IPS DF 6.9 (cell line): ENCODE measurements at places on chromosomes 2 and 18.

- DNase-seq = no peak
These were observed 87.4 kb upstream of the SERPINE2 start for GRCh38 chr2:224126440-224126839.

- DNase-seq = no peak
These were observed 768.9 kb upstream of the CDH7 start for GRCh38 chr18:64981915-64982314.

GRCh38 chr18:8826514-8826913 is 121.2 kb downstream of the MTCL1 start:
- no peak for DNase-seq

DNA sequence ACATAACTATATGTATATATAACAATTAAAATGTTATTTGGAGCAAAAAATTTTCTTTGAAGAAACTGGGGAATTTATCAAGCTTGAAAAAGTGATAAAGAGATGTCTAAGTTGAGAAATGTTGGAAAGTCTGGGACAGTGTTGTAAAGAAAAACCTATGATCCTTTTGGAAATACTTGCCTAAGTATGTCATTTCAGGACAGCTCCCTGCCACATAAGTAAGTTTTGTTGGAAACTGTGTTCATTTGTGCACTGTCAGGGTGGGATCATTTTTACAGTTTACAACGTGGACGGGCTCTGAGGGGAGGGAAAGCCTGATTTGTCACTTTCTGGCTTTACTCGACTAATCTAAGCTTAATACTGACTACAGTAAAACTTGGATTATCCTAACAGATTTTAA is 10.4 kb upstream of the COL3A1 start:
- no peak for DNase-seq

GRCh38 chr18:44957461-44957860 is 276.8 kb downstream of the SETBP1 start:
- no peak for DNase-seq

DNA sequence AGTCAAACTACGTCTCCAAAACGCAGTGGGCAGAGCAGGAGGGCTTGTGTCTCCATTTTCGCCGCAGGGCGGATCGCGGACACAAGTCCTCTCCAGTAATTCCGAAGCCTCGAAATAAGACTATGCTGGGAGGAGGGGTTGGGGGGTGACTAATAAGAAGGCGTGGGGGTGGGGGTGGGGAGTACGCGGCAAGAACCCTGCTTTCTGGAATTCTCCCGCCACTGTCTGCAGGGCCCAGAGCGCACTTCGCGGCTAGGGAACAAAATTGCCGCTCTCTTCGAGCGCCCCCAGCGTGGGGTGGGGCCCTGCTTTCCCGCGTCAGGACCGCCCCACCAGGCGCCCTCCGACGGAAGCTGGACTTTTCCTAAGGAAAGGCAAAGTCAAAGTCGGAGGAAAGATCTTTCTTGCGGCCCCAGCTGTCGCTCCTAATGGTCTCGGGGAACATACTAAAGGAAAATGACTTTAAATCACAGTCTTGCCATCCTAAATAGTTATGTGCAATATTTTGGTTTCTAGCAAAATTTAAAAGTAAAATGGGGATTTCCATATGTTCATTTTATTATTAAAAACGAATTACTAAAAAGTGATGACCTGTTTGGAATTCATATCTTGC is 11.9 kb downstream of the NR4A2 start:
- DNase-seq = no peak

DNA sequence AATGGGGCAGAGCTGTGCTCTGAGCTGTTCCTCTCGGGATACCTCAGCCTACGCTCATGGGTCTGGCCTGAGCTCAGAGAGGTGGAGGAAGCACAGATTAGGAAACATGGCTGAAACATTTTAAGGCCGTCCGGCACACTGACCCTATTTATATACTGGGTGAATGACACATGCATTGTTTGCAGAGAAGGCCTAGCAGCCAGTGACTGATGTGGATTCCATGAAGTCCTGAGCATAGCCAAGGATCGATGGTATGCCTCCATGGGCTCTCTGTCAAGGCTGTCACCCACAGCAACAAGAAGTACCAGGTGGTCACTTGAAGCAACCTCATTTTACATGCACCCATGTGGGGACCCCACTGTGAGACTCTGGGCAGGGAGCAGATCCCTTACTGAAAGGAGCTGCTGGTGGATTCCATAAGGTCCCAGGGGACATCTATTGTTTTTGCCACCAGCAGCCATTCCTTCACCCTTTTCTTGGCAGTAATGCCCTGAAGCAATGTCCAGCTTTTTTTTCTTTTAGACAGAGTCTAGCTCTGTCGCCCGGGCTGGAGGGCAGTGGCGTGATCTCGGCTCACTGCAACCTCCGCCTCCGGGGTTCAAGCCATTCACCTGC is 8.4 kb downstream of the PTMA start:
- no peak for DNase-seq

DNA sequence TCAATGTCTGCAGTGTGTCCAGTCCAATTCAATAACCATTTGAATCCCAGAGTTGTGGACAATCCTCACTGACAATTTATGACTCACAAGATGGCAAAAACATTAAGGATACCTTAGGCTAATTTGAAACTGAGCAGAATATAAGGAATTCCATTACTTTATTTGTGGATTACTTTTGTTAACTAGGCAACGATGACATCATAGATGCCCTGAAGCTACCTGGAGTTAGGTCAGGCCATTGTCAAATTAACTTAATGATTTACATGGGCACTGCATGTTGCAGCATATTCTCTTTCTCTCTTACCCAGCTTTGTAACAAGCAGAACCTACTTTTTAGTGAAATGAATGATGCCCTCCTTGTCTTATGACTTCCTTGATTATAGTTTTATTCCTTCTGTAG is 100.0 kb upstream of the CDCA7 start:
- no peak for DNase-seq

GRCh38 chr18:54193786-54194185 is 30.7 kb downstream of the MBD2 start:
- DNase-seq = no peak

- no peak for DNase-seq
These were observed 497.2 kb upstream of the ZEB2 start for GRCh38 chr2:145017149-145017548.

DNA sequence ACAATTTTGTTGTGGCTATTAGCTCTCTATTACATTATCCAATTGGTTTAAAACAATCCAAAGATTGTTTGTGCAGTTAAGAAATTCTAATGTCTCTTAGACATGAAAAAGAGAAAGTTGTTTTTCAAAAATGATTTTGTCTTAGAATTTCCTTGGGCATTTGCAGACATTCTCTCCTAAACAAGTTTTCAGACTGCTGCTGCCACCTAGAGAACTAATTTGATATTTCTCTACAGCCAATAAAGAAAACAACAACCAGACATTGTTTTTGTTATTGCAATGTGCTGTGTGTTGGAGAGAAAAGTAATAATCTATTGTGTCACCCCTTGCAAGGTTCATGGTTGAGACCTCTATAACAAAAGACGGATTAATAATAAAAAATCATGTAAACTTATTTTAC is 119.0 kb upstream of the SYT4 start:
- DNase-seq = peak; percentile 5

- no peak for DNase-seq
These were observed 96.4 kb downstream of the KYNU start for GRCh38 chr2:142973822-142974207.

DNA sequence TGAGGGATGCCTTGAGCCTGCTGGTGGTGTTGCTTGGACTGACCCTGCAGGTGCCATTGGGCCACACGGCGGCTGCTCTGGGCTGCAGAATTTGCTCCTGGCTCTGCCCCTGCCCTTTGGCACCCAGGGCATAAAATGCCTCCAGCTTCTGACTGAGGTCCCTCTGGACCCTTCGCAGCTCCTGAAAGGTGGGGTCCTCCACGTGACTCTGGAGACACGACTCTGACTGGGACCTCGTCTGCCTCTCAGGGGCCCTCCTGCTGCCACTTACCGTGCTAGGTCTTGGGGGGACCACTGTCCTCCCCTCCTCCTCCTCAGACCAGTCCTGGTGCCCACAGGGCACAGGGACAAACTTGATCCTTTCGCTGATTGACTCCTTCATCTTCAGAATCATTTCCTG is 2.1 kb downstream of the PCARE start:
- no peak for DNase-seq

DNA sequence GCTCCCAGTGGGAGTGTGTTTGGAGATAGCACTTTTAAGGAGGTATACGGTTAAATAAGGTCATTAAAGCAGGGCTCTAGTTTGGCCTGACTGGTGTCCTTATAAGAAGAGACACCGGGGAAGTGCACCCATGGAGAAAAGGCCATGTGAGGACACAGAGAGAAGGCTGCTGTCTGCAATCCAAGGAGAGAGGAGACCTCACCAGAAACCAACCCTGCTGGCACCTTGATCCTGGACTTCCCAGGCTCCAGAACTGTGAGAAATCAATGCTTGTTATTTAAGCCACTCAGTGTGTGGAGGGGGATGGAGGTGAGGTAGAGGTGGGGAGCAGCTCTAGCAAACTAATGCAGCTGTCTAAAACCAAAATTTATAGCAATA is 62.0 kb downstream of the RPL31 start:
- no peak for DNase-seq

- no peak for DNase-seq
These were observed 90.1 kb upstream of the KLF7 start for GRCh38 chr2:207255565-207256470.

DNA sequence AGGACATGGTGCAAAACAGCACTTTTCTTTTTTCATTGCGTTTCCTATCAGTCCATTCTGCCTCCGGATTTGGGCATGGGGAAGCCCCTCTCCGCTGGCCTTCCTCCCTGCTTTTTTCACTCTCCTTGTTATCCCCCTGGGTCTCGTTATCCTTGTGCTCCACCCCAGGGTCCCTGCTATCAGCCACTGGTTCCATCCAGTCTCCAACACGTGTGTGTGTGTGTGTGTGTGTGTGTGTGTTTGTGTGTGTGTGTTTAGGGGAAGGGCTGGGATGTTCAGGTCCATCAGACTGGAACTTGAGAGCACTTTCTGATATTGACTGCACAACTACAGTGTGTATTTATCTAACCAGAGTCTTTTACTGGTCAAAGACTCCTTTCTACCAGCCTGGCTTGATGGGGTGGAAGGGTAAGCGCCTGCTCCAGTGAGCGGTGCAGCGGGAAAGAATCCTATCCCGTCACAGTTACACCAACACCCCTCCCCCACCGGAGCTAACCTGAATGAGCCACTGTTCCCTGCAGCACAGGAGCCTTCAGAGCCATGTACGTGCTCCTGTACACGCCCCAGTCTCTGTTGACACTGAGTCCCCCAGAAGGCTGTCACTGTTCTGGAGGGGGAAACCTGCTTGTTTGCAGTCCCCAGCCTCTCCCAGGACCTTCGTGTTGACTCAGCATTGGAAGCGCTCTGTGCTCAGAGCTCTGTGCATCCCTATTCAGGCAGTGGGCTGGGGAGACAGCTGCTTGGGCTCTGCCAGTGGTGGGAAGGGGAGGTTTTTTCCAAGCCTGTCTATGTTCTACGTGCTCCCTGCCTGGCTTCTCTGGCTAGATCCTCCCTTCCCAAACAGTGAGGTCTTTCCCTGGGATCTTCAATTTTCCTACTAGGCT is 4.6 kb downstream of the INHA start:
- DNase-seq = no peak

GRCh38 chr2:206824087-206824618 is 58.7 kb downstream of the FASTKD2 start:
- no peak for DNase-seq

DNA sequence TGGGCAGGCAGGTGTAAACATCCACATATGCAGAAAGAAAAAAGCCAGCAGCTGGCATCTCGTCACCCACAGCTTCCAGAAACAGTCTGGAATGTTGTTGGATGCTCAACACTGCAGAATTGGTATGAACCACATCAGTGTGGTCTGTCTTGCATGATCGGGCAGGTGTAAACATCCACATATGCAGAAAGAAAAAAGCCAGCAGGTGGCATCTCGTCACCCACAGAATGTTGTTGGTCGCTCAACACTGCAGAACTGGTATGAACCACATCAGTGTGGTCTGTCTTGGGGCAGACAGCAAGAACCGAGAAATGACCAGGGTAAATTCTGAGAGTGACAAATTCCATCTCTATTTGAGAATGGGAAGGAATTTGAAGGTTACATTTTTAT is 39.6 kb downstream of the DOCK10 start:
- no peak for DNase-seq

- no peak for DNase-seq
These were observed 453 bp downstream of the KCNJ3 start for GRCh38 chr2:154698721-154699574.

- DNase-seq = peak; percentile 61
These were observed 22.4 kb upstream of the TOGARAM2 start for GRCh38 chr2:28958689-28959088.

- no peak for DNase-seq
These were observed 109.8 kb upstream of the YPEL5 start for GRCh38 chr2:30037016-30037415.

DNA sequence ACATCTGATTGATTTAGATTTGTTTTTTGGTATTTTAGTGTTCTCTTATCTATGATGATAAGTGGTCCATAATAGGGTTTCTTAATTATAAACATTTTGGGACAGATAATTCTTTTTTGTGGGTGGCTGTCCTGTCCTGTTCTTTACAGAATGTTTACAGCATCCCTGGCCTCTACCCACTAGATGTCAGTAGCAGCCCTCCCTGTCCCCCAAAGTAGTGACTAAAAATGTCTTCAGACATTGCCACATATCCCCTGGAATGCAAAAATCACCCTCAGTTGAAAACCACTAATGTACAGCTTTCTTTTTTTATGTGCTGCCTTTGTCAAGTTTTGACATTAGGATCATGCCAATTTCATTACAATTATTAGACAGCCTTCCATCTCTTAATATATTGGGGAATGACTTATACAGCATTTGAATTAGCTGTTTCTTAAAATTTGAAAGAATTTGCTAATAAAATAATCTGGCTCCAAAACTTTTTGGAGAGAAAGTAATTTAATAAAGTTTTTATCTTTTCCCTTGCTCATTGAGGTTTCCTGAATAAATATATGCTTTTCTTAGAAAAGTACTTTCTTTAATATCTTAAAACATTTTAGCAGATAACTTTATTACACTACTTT is 19.5 kb downstream of the WIPF1 start:
- DNase-seq = no peak

- no peak for DNase-seq
These were observed 49.2 kb downstream of the FBXO48 start for GRCh38 chr2:68417926-68418325.
